NCI-H1436 (cell line): ENCODE measurements at places on chromosomes 2 and 18.

GRCh38 chr18:48896875-48897511 lies 53.8 kb downstream of the SMAD7 start:
- no peak for DNase-seq

GRCh38 chr2:174778085-174778981 lies 14.1 kb upstream of the CHRNA1 start:
- no peak for DNase-seq

- no peak for DNase-seq
Observed at GRCh38 chr2:27798948-27799645, 27.6 kb downstream of the MRPL33 start.

- no peak for DNase-seq
Observed at GRCh38 chr2:146734821-146735190, 1110.0 kb upstream of the ACVR2A start.

DNA sequence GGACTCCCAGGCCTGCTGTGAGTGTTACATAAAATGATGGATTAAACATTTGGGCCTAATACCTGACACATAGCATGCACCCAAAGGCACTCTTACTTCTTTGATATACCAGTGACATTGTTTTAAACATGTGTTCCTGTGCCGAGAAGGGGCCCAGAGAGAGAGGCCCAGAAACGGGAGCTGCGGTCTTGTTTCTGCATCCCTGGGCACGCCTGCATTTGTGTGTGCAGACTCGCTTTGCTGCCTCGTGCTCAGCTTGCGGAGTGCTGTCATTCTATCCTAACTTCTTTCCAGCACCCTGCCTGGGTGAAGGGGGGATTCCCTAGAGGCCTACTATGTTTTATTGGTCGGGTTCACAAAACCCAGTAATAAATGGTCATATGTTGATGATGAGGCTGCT lies 666.2 kb upstream of the HS6ST1 start:
- DNase-seq, result no peak

DNA sequence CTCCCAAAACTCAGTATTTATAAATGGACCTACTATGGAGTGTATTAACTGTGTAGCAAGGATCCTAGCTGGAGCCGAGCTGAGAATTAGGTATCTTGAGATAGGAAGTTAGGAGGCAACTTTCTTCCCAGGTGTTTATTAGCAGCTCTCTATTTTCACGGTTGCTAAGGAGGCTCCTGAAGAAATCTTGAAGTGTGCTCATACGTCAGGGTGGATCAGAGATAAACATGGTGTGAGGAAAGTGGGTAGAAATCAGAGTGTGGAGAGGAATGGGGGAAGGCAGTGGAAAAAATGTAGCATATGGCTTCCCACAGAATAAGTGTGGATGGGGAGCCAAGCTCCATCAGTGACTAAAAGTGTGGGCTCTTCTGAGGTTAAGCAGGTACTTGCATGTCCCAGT lies 104.3 kb downstream of the ABCA12 start:
- no peak for DNase-seq

DNA sequence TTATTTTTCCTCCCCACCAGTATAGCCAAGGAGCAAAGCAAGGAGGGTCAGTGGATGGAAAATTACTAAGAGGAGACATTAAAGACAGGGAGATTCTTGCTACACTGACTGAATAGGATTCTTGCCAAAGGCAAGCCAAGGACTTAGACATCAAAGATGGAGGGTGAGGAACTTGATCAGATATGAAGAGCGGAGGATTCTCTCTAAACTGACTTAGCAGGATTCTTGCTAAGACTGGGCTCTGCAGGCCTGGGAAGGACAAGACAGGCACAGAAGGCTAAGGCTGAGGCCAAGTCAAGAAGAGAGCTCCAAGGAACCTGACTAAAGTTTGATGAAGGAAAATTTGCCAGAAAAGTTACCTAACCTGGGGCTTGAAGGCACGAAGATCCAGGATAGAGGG lies 143.9 kb upstream of the RMP24 start:
- no peak for DNase-seq

DNA sequence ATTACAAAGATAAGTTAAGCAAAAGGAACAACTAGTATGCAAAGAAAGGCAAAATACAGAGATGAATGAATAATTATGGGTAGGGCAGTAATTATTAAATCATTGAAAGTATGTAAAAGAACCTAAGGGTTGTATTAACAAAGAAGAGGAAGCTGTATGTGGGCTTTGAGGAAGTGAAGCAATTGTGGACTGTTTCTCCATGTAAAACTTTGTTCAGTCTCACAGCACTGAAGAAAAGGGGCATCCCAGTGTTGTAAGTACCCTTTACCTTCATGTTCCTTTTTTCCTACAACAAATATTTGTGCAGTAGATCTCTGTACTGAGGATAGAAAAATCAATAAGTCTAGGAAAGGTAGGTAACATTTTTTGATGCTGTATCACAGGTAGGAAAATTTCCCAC lies 388.7 kb upstream of the NRP2 start:
- no peak for DNase-seq

DNA sequence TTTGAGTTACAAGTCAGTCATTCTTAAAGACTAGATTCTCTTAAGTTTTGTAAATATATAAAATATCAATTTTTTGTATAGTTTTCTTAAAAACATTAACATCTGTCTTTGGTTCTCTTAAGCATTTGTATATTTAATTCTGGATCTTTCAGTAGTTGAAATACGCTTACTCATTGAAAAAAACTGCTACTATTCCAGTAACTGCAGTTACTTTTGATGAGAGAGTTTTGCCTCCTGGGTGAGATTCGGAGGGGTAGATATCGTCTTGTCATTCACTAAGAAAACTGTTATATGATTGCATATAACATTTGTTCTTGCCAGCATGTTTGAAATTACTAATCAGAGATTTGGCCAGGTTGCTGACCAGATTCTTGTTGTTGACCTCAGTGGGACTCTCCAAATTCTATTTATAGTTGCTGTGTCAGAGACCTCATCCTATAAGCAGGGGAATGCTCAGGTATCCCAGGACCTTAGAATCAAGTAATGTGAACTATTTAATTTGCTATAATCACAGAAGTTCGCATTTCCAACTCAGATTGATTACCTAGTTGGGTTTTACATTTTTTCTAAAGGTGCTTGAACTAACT lies 7.9 kb downstream of the AGPS start:
- no peak for DNase-seq

GRCh38 chr18:37956902-37957301 lies 391.3 kb upstream of the CELF4 start:
- no peak for DNase-seq

GRCh38 chr2:200787351-200788120 lies 24.2 kb upstream of the BZW1 start:
- DNase-seq, result no peak

GRCh38 chr2:224038049-224038829 lies 847 bp downstream of the SERPINE2 start:
- peak; percentile 16 for DNase-seq

- DNase-seq, result no peak
Observed at GRCh38 chr2:8107621-8108378, 574.1 kb upstream of the ID2 start.

DNA sequence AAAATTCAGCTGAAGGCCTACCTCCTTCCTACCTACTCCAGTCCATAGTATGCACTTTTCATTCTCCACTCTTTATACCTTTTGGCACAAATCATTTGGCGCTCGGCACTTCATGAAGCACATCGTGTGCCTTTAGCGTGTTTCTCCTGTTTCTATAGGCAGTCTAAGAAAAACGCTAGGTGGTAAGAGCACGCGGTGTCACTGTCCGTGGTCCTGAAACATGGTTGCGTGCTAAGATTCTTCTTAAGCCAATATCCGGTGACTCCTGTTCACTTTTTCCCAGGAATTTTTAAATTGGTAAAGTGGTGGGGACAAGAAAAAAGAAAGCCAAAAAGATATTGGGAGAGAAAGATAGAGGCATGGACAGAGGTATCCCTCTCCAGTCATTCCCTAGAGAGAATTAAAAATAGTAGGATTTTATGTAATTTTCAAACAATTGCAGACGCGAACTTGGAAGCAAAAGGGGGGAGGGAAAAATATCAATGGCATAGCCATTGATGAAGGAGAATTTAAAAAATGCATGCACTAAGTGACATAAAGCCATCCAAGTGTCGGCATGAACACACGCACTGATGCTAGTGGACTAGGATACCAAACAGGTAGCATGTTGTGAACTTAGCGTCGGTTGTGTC lies 1.4 kb upstream of the CTNNA2 start:
- no peak for DNase-seq

GRCh38 chr18:79912409-79912991 lies 39.0 kb downstream of the SLC66A2 start:
- DNase-seq, result no peak

DNA sequence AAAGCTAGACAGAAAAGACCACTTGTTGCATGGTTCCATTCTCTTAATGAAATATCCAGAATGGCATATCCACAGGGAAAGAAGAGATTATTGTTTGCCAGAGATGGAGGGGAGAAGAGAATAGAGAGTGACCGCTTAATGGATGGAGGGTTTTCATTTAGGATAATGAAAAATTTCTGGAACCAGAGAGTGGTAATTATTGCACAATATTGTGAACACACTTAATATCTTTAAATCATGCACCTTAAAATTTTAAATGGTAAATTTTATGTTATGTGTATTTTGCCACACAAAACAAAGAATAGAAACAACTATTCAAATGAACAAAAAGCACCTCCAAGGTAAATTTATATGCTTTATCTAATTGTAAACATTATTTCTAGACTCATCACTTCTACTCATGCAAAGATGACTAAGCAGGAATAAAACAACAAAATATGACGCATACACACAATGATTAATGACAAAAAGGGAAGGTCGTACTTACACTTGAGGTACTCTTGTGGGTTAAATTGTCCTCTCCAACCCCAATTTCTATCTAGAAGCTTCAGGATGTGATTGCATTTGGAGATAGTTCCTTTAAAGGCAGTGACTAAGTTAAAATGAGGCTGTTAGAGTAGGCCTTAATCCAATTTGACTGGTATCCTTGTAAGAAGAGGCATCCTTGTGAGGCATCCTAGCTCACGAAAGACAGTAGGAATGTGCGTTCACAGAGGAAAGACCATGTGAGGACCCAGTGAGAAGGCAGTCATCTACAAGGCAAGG lies 18.7 kb upstream of the DHRS9 start:
- DNase-seq, result no peak

GRCh38 chr2:112253261-112253815 lies 1.5 kb downstream of the ZC3H8 start:
- DNase-seq, result no peak

- no peak for DNase-seq
Observed at GRCh38 chr18:50848061-50848551, 28.3 kb upstream of the MRO start.
